Upper lobe of right lung (tissue), 1 donor: ENCODE measurements at places on chromosomes 4 and X. TPM values are rescaled to one million over a fixed set of nuclear protein-coding genes. Genes with fewer than 3 reads are reported as not detected.

GRCh38 chrX:85905851-85906250 lies 141.5 kb downstream of the CHM start:
- H3K27me3 ChIP-seq, result no peaks in the 10 kb centered on the region
- H3K27ac ChIP-seq, result no peak overlapping the region
- H3K4me1 ChIP-seq, result no peaks in the 10 kb centered on the region
- no peak for DNase-seq
- H3K36me3 ChIP-seq, result no peaks in the 10 kb centered on the region

DNA sequence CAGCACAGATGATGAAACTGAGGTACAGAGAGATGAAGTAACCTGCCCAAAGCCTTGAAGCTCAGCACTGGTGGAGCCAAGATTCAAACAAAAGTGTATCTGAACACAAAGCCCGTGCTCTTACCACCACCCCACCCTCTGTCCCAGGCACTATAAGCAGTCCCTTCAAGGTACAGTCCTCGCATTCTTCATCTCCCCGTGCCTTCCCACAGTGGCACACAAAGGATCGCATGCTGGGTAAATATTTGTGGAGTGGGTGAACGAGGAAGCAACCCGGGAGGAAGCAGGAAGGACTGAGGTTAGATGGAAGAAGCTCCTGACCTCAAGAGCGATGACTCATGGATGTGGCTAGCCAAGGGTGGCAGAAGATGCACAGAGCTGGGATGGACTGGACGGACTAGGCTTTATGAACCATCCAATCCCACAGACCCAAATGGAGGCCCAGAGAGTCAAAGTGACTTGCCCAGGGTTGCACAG lies 18.4 kb downstream of the IQSEC2 start:
- H3K27me3 ChIP-seq, result no peaks in the 10 kb centered on the region
- H3K36me3 ChIP-seq, result no peaks in the 10 kb centered on the region
- H3K27ac ChIP-seq, result no peak overlapping the region
- H3K4me3 ChIP-seq, result no peak overlapping the region
- H3K4me1 ChIP-seq, result peaks cover 3% of the 10 kb centered on the region

DNA sequence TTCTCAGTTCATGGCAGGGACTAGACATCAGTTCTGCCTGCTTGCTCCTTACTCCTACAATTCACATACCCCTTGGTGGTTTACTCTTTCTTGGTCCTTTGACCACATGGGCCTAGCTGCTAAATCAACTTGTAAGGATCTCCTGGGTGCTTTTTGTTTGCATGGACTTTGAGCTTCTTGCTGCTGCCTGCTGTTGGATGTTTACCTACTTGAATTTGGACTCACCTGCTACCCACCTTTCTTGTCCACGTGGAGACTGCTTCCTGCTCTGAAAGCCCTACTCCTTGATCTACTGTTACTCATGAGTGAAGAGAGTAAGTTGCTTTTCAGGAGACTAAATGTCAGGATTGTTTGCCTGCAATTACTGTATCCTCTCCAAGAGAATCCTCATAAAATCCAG lies 15.2 kb upstream of the ARHGAP24 start:
- H3K27me3 ChIP-seq, result no peaks in the 10 kb centered on the region
- DNase-seq, result no peak
- no peak overlapping the region for H3K27ac ChIP-seq
- no peaks in the 10 kb centered on the region for H3K36me3 ChIP-seq
- no peaks in the 10 kb centered on the region for H3K4me1 ChIP-seq

GRCh38 chr4:83208371-83209365 lies 75.9 kb downstream of the COQ2 start:
- H3K27ac ChIP-seq, result peak overlapping the region; percentile 51
- DNase-seq, result no peak
- H3K4me3 ChIP-seq, result no peak overlapping the region
- H3K4me1 ChIP-seq, result peaks cover 3% of the 10 kb centered on the region

DNA sequence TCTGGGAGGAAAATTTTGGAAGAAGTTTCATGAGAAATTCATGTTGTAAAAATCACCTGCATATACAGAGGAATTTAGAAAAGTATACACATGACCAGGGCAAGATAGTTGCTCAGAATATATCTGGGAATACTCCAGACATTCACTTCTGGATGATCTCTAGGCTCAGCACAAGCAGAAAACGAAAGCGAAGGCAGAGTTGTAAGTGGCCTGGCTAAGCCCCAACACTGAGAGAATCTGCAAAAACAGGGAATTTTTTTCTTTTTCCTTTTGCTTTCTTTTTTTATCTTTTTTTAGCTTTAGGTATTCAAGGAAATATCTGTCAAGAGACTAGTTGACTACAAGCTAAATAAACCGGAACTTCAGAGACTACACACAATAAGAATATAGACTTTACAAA lies 207.2 kb downstream of the FGF13 start:
- H3K36me3 ChIP-seq, result no peaks in the 10 kb centered on the region
- H3K27me3 ChIP-seq, result no peaks in the 10 kb centered on the region
- H3K27ac ChIP-seq, result no peak overlapping the region
- no peak overlapping the region for H3K4me3 ChIP-seq

DNA sequence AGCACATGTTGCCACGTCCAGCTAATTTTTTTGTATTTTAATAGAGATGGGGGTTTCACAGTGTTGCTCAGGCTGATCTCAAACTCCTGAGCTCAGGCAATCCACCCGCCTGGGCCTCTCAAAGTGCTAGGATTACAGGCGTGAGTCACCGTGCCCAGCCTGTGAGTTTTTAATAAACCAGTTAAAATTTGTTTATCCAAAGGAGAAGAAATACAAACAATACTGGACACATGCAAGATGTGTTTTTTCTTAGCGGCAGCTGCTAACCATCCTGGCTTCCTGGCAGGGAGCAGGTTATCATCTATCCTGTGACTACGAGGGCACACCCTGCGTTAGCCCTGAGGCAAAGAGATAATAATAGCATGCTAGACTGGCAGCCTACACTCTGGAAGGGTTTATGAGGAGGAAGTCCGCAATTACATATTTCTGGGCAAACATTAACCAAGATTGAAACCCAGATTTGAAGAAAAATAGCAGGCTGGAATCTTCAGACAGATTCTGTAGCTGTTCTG lies 191.4 kb downstream of the SPRY1 start:
- H3K27ac ChIP-seq, result peak overlapping the region; percentile 53
- peaks cover 15% of the 10 kb centered on the region for H3K4me1 ChIP-seq
- H3K27me3 ChIP-seq, result no peaks in the 10 kb centered on the region
- no peak for DNase-seq

The CT45A2 gene
- total RNA-seq, result not detected
